Stimulated activated CD8-positive, alpha-beta memory T cell treated with anti-CD3 and anti-CD28 coated beads, Interleukin-4, amount 100 ng/mL, for 1 hour (primary cell): ENCODE measurements at places on chromosomes 7 and 10.

DNA sequence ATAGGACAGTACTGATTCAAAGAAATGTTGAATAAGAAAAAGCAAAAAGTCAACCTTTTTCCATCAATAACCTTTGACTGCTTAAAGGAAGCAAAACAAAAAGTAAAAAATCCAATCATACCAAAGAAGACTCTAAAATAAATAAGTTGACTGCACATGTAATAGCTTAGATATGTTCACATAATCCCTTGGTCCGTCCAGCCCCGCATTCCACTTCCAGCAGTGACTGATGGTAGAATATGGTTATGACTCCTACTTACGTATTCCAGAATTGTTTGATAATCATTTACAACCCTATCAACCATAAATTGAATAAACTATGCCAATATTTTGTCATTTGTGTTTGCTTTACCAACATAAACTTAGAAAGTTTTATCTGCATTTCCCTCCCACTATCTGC, 77.9 kb downstream of the CTNNA3 start:
- no peak for DNase-seq

DNA sequence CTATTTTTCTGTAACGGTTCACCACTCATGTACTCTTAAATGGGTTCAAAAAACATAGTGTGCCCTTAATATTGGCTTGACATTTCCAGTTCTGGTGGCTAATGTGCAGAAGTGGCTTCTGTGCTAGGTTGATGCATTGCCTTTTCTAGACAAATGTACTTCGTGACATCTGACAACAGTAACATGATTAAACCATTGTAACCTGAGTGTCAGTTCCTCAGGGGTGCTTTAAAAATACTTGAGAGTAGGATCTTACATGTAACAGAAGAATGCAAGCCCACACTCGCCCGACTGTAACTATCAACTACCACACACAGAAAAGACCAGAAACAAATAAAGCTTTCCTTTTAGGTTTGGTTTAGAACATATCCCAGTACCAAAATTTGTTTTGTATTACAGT, 393.4 kb upstream of the NFE2L3 start:
- no peak for DNase-seq

DNA sequence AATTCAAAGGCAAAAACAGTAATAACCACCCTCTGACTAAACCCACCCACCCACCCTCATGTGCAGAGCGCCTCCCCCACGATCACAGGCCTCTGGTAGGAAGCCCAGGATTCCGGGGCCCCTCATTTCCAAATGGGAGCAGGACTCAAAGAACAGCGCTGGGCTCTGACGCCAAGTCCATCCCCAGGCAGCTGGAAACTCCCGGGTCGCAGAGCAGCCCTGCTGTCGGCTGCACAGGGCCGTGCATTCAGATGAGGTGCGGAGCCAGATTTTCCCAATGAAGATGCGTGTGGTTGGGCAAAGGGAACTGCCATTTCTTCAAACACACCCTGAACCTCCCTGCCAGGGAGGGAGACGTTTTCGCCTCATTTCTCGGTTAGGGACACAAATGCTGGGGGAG, 152.3 kb downstream of the MAD1L1 start:
- DNase-seq, result no peak

GRCh38 chr7:94357076-94357475, 37.6 kb upstream of the COL1A2 start:
- no peak for DNase-seq

DNA sequence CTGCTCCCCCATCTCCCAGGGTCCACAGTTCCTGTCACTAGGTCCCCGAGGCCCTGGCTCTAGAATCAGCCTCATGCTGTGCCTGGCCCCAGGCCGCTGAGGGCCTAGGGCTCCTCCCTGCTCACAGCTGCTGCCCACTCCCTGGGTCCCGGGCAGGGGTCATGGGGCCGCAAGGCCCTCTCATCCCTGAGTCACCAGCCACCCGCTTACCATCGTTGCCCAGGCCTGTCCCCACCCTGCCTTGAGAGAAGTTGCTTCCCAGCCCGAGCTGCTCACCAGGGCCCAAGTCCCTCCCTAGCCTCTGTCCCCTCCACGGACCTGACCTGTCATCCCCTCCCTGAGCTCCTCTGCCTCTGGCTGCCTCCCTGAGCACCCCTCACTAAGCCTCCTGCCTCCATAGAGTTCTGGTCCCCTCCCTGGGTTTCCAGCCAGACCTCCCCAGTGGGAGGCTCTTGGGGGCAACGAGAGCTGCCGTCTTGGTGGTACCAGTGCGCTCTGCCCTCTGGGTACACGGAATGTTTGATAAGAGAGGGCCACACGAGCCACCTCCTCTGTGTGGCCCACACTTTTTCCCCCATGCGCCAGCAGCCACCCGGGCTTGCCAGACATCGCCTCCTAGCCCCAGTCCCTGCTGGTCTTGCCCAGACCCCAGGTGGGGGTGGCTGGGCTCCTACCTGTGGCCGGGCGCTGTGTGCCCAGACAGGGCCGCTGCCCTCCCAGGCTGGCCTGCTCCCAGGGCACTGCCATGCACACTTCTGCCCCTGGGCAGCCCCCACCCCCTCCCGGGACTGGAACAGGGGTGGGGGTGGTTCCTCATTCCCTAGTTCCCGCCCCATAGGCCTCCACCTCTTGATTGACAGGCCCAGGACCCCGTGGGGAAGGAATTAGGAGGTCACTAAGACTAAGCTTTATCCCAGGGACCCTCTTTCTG, 21.3 kb downstream of the MLXIPL start:
- no peak for DNase-seq
